ENCODE measurements at places on chromosomes 11 and 22.

GRCh38 chr11:37450613-37451012, 852.6 kb upstream of the RAG2 start:
- no peak for DNase-seq

- peak; percentile 19 for DNase-seq
Observed at GRCh38 chr11:1260023-1260501, 37.2 kb downstream of the MUC5B start.

DNA sequence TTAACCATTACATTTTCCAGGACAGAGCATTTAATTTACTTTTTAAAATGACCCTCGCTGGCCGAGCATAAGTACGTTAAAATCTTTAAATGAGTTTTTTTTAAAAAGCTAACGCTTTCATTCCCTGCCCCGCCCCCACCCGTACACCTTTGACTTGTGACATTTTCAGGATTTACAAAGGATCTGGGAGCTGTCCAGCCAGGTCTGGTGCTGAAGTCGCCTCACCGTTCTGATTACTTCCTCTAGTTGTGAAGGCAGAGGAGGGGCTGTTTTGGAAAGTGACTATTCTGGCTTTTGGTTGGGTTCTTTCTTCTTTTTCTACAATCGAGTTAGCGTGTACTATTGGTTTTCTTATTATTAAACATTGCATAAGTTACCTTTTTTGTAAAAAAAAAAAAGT, 2.9 kb downstream of the C11orf87 start:
- no peak for DNase-seq

GRCh38 chr22:44802071-44802700, 49.8 kb downstream of the ARHGAP8 start:
- DNase-seq = no peak

- no peak for DNase-seq
Observed at GRCh38 chr11:92311616-92312449, 87.2 kb downstream of the FAT3 start.

DNA sequence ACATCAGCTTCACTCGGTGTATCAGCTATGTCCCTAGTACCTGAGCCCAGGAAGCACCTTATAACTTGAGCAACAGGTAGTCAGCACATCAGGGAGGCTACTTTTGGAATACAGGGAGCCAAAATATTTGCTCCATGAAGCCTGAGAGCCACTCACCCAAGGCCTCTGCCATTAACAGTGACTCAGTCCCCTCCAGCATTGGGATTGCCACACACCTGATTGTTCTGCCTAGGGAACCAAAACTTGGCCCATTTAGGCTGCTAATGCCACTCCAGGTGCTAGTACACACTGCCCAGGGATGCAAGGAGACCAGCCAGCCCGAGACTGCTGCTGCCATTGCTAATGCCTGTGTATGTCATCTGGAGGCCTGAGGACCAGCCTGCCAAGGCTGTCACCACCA, 773.6 kb upstream of the TENM4 start:
- no peak for DNase-seq

- DNase-seq = no peak
Observed at GRCh38 chr22:36536717-36537116, 7.8 kb upstream of the EIF3D start.

- no peak for DNase-seq
Observed at GRCh38 chr11:113553235-113553634, 78.0 kb upstream of the DRD2 start.

GRCh38 chr11:35402751-35403660, 16.4 kb downstream of the SLC1A2 start:
- DNase-seq = no peak

DNA sequence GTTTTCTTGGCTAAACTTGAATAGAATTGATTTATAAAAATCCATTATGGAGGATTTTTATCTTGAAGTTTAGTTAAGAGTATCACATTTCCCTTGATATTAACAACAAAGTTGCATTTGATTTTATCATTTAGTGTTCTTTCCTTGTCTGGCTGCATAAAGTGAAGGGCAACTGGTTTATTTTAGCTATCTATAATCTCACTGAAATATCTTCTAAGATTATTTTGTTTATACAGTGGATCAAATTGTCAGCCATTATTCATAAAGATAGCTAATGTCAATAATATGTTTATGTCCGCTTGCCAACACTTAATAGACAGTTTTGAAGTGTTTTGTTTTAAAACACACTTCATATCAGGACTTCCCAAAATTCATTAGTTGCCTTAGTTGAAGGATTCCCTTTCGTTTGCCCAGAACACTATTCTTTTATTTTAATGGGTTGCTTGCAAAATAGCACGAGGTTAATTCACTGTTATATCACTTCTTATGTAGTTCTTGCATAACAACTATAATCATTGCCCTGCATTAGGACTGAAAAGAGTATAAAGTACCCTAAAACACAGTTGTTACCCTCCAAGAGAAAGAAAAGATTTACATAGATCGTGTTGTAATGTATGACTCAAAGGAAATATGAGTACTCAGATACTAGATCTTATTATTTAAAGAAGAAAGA, 73.0 kb downstream of the MSANTD4 start:
- no peak for DNase-seq

- DNase-seq = no peak
Observed at GRCh38 chr11:8283100-8283464, 19.4 kb upstream of the LMO1 start.

DNA sequence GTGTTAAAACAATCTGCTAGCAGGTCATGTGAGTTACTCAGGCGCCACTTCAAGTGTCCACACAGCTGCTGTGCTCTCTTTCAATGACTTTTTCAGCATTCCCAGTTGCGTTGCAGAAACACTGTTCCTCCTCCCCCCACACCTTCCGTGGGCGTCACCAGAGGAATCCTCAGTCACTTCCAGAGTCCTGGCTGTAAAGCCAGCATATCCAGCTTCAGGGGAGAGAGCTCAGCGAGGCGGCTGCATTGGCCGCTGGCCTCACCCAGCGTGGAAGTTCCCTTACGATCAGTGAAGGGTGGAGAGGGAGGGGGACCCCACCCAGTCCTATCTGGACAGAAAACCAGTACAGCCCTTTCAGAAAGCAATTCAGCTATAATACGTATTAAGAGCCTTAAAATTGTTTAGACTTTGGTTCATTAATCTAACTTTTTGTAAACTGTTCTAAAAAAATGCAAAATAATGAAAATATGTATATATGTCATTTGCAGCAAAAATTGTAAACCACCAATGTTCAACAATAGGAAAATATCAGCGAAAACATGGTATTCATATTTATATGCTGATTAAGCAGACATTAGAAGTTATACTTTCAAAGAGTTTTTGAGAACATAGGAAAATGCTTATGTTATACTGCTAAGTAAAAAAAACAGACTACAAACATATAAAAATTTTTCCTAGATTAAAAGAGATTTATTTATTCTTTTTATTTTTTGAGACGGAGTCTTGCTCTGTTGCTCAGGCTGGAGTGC, 2.8 kb upstream of the ANO9 start:
- no peak for DNase-seq

DNA sequence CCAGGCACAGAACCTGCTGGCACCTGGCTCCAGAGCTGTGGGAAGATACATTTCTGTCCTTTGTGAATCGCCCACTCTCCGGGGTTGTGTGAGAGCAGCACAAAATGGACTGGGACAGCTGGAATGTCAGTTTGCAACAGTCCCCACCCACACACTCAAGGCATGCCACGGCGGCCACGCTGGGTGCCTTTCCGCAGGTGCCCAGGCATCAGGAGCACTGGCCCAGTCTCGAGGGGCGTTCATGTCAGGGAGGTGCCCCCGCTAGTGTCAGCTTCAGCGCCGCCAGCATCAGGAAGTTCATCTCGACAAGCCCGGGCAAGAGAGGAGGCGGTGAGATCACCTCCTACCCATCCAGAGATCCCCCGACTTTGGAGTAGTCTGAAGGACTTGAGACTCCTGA, 2.1 kb downstream of the TP53AIP1 start:
- DNase-seq = no peak

DNA sequence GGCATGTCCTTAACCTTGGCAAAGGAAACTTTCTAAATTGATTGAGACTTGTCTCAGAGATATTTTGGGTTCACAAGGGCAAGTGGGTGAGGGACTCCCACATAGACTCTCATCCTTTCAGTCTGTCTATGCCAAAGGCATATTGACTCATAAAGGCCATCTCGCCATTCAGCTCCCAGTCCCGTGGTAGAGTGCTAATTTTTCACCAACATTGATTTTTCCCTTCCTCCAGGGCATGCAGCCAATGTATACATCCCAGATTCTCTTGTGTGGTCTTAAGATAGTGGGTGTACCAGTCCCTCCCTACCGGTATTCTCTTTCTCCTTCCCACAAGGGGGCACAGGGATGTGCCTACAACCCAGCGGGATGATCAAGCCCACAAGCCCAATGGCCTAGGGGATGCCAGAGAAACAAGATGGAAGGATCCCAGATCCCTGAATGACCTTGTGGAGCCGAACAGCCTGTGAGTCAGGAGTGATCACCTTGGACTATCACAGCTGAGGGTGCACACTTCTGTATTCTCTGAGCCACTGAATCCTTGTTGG, 7.9 kb downstream of the C11orf96 start:
- no peak for DNase-seq

- DNase-seq = no peak
Observed at GRCh38 chr22:24128021-24128420, 53.3 kb upstream of the SUSD2 start.

- DNase-seq = peak; percentile 86
Observed at GRCh38 chr11:61129639-61130523, 27.6 kb downstream of the CD5 start.

- no peak for DNase-seq
Observed at GRCh38 chr11:72556433-72556832, 117.8 kb downstream of the PDE2A start.

GRCh38 chr11:115390441-115390840, 113.8 kb downstream of the CADM1 start:
- DNase-seq = no peak

DNA sequence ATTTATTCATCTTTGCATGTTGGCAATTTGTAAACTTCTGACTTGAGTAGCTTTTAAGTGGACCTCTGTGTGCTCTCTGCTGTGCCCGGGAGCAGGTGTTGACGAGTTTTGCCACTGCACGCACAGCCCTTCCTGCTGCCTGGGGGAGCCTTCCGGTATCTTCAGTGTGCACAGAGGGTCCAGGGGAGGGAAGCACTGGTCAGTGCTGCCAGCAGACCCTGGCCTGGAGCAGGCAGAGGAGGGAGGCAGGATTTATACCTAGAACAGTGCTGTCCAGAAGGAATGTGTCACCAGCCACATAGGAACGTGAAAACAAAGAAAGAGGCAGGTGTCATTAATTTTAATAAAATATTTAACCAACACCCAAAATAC, 403.6 kb downstream of the TBC1D22A start:
- no peak for DNase-seq

DNA sequence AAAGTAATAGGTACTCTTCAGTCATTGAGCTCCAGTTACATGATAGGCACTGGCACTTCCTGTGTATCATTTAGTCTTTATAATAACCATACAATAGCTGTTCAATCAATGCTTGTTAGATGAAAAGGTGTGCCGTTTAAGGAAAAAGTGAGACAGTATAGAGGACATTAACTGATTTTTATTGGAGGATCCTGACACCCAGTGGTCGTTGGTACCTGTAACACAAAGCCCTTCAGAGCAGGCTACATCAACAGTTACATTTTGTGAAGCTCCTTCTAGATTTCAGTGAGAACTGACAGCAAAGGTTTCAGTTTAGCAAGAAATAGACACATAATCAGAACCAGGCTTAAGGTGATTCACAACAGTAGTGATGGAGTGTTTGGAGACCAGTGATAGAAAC, 44.2 kb downstream of the CCDC81 start:
- DNase-seq = no peak

DNA sequence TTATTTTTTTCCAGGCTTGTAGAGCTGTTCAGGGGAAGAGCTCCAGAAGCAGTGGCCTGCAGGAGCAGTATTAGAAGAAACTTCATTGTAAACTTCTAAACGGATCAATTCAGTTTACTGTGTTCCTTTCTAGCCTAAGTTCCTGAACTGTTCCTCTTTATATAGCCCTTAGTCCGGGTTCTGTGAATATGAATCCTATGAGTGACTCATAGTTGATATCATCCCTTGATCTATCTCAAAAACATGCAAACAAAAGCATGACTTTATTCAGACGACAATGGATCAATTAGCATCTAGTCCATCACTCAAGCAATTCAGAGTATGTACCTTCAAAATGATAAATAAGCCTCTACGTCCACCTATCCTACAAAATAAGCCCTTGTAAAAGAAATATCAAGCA, at the start of gene MMP12:
Gene MMP12, minus strand, starts transcription at position 131 of the 400 bp plus-strand sequence. Its CDS starts 45 bp downstream, at position 86.
- DNase-seq = no peak

DNA sequence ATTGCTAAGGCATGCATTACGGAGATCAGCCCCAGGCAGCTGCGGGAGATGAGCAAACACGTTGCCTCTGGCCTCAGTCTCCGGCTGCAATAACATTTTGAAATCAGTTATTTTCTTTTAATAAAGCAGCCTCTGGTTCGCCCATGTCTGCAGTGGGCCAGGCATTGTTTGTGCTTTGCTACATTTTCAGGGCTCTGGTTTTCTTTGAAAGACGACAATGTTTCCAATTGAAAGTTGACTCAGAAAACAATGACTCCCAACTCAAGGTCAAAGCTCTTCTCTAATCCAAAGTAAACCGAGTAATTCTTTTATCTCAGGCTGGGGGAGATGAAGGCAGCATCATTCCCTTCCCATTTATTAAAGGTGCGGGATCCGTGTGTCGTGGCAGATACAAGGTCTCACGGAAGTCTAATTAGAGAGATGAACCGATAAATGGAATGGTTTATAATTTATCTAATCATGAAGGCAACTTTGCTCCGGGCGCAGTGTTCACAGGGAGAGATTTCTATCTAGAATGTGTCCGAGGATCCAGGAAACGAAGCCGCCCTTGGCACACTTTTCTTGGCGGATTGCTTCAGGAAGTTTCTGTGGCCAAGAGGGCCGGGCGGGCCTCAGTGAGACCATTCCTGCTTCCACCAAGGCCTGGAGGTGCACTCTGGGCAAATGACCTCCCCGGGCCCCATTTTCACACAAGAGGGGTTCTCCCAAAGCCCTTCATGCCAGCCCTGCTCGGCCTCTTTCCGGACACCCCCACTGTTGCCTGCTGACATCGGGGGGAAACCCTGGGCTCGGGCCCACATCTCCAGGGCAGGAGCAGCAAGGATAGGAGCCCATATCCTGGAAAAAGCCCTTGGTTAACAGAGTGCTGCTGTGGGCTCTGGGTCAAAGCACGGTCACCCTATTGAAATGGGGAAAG, 811.4 kb downstream of the BRD1 start:
- DNase-seq = no peak

GRCh38 chr22:20015971-20016733, 471 bp downstream of the ARVCF start:
- DNase-seq = no peak

DNA sequence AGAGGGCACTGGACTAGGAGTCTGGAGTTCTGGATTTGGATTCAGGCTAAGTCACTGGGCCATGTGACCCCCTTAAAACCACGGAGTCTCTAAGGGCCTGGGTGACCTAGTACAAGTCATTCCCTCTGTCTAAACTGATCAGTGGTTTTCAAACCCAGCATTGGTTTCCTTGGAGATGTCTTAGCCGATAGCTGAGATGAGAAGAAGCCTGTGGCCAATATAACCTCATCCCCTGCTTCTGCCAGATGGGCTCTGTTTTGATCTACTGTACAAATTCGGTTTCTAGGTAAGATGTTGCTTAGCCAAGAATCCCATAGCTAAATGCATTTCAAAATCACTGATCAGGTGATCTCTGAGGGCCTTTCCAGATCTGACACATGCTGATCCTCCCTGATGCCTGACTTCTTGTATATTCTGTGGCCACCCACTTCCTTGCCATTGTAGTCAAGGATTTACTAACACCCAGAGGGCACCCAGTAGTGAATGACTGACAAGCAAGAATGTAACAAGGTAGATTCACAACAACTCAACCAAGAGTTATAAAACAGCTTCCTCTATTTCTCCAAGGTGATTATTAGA, 53.1 kb downstream of the GALNT18 start:
- DNase-seq = no peak

- no peak for DNase-seq
Observed at GRCh38 chr11:64347193-64347867, 7.3 kb downstream of the CCDC88B start.

GRCh38 chr11:107184986-107185385, 166.7 kb upstream of the GUCY1A2 start:
- DNase-seq = no peak
